ENCODE measurements at places on chromosomes 12 and 14. TPM values are rescaled to one million over a fixed set of nuclear protein-coding genes. Genes with fewer than 3 reads are reported as not detected.

GRCh38 chr14:42140831-42141279 is 534.2 kb downstream of the LRFN5 start:
- H3K27me3 ChIP-seq: no peaks in the 10 kb centered on the region
- H3K4me3 ChIP-seq: no peak overlapping the region
- H3K36me3 ChIP-seq: no peaks in the 10 kb centered on the region
- no peak overlapping the region for H3K27ac ChIP-seq
- no peak for DNase-seq
- no peaks in the 10 kb centered on the region for H3K4me1 ChIP-seq

GRCh38 chr14:54919330-54919729 is 16.7 kb upstream of the GCH1 start:
- no peak for DNase-seq
- no peak overlapping the region for H3K4me3 ChIP-seq
- H3K27ac ChIP-seq: no peak overlapping the region
- H3K27me3 ChIP-seq: no peaks in the 10 kb centered on the region
- H3K36me3 ChIP-seq: no peaks in the 10 kb centered on the region
- H3K4me1 ChIP-seq: peaks cover 4% of the 10 kb centered on the region

DNA sequence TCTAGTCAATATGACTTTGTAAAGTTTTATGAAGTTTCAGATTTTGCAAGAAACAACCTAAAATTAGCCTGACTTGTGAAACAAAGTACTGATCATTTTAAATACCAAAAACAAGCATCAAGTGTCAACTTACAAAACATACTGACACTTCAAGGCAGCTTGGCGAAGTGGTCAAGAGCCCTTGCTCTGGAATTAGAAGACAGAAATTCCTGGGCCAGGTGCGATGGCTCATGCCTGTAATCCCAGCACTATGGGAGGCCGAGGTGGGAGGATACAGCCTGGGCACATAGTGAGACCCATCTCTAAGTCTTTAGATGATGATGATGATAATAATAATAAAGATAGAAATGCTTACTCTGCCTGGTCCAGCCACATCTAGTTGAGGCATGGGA is 45.4 kb upstream of the NR2C1 start:
- no peaks in the 10 kb centered on the region for H3K36me3 ChIP-seq
- H3K27me3 ChIP-seq: no peaks in the 10 kb centered on the region
- DNase-seq: no peak
- H3K4me3 ChIP-seq: no peak overlapping the region
- peaks cover 6% of the 10 kb centered on the region for H3K4me1 ChIP-seq

- H3K36me3 ChIP-seq: no peaks in the 10 kb centered on the region
- DNase-seq: no peak
- H3K4me3 ChIP-seq: no peak overlapping the region
- no peaks in the 10 kb centered on the region for H3K4me1 ChIP-seq
- H3K27me3 ChIP-seq: no peaks in the 10 kb centered on the region
Measured at GRCh38 chr12:65642061-65642661, 182.1 kb upstream of the HMGA2 start.

Gene ERBB3
- total RNA-seq: 0.72 TPM

Gene SRSF5
- 327 TPM for total RNA-seq

Gene TAS2R10
- not detected for total RNA-seq

Measured in ovary (tissue), 10 donors.